ENCODE measurements at places on chromosomes 6 and 20.

GRCh38 chr6:84536885-84537638 lies 227.3 kb downstream of the TBX18 start:
- DNase-seq, result no peak

DNA sequence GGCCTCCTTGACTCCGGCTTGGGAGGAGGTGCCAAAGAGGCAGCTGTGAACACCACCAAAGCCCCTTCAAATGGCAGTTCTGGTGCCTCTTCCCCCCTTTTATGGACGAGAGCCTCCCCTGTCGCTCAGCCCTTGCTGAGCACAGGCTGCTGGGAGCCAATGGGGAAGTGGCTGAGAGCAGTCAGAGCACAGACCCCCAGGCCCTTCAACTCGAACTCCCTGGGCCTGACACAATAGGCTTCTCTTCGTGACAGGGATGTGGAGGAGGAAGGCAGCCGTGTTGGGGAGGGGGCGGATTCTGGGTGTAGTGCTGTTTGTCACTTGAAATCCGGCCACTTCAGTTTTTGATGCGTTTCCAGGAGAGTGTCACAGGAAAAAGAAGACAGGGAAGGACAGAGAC lies at the start of gene PDYN:
TSS of gene PDYN (minus strand) at position 73 of the 400 bp plus-strand sequence. CDS start 10,974 bp downstream, outside the sequence.
- DNase-seq, result no peak

GRCh38 chr6:45454008-45454911 lies 76.5 kb upstream of the SUPT3H start:
- DNase-seq, result no peak

DNA sequence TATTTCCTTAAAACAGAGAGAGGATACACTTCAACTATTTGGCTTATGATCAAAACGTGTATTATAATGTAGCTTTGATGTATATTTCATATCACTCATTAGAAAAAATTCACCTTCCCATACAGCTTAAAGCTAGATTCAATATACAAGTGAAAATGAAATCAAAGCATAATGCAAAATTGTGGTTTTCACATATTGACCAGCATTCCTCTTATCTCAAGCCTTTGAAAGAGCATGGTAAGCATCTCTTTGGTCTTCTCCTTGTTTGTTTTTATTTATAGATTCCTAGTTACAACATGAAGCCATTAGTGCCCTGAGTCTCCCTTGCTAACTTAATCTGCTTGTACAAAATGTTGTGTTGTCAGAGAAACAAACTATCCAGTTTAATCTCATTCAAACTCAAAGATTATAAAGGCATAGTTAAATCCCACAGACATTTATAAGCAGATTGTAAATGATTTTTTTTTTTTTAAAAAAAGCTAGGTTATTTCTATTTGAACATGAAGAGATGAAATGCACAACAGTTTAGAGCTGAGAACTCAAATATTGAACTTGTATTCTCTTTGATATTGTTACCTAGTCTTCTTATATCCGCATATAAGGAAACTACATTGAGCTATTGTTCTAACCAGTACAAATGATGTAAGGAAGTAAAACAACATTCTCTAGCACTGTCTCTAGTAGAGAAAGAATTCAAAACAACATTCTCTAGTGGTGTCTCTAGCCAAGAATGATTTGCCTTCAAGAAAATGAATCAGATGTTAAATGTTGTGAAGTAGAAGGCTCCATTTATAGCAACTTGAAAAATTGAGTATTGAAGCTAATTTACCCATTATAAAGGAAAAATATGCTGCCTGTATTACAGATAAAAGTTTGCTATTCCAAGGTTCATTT lies 31.2 kb upstream of the SMIM28 start:
- no peak for DNase-seq

- DNase-seq, result no peak
These were observed 320.1 kb downstream of the ESR1 start for GRCh38 chr6:152127432-152128165.

DNA sequence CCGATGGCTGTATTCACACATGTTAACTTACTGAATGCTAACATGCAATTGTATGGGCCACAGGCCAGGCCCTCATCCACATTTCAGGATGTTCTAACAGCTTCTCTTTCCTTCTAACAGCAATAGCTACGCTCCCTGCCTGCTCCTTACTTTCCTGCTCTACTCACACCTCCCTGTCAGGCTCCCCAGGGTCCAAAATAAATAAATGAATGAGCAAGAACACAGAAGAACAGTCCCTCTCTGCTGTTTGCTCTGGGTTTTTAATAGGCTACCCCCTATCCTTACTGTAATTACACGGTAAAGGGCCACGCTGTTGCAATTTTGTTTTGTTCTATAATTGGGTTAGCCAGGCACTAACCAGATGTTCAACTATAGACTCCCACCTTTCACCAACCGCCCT lies 135.6 kb downstream of the GMDS start:
- DNase-seq, result no peak

- no peak for DNase-seq
These were observed 56.5 kb upstream of the CCN2 start for GRCh38 chr6:132007474-132008190.

GRCh38 chr20:13212750-13213149 lies 8.3 kb upstream of the ISM1 start:
- no peak for DNase-seq

DNA sequence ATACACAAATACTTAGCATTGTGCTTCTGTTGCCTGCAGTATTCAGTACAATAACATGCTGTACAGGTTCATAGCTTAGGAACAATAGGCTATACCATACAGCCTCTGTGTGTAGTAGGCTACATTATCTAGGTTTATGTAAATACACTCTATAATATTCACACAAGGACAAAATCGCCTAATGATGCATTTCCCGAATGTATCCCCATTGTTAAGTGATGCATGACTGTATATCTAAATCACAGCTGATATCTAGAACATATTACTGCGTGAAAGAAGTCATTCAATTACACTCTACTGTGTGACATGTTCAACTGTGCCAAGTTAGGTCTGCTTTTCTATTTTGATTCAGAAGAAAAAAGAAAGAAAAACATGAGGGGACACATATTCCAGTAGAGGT lies 633.5 kb downstream of the RFPL4B start:
- no peak for DNase-seq

DNA sequence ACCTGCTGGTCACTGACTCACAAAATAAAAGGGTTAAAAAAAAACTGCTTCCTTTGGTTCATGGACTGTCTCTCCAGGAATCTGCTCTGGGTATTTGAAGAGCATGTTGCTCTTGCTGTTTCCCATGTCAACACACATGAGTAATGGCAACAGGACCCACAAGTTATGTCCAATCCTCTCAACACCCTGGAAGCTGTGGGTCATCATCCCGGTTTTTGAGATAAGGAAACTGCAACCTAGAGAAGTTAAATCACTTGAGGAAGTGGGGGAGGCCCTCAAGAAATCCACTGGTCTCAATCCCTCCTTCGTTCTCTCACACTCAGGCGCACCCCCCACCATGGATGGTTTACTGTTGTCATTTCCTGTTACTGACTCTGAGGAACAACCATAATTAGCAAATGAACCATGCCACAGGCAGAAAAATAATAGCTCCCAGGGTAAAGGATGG lies 12.4 kb downstream of the MAP1LC3A start:
- DNase-seq, result no peak

DNA sequence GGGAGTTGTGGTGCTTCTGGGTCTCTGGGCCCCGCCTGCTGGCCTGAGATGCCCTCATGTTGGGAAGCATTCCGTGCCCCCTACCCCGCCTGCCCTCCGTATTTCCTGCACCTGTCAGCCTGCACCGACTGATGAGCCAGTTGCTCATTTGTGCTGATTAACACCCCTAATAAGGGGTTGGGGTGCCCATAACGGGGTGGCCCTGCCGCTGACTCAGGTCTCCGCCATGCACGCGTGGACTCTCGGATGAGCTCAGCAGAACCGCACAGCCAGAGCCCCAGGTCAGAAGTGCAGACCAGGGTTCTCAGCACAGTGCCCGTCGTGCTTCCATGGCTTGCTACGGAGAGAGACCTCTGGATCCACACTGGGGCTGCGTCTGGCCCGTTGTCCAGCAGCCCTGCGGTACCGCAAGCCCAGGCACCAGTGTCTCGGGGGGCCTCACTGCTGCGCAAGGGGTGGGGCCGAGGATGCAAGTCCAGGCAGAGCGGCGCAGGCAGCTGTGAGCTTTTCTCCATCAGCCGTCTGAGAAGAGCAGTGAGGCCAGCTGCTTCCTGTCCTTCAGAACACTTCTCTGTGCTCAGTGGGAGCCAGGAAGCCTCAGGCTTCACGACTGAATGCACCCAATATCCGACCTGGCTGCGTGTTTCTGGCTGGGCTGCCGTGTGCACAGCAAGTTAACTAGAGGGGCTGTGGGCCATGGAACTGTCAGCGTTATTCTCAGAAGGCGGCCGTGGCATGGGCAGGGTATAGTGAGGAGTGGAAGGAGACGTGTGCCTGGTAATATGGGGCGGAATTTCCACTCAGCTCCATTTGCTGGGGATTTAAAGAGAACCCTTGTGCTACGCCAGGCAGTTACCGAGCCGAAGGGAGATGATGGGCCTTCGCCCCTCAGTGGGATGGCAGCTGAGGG lies 18.6 kb downstream of the MTG2 start:
- no peak for DNase-seq

DNA sequence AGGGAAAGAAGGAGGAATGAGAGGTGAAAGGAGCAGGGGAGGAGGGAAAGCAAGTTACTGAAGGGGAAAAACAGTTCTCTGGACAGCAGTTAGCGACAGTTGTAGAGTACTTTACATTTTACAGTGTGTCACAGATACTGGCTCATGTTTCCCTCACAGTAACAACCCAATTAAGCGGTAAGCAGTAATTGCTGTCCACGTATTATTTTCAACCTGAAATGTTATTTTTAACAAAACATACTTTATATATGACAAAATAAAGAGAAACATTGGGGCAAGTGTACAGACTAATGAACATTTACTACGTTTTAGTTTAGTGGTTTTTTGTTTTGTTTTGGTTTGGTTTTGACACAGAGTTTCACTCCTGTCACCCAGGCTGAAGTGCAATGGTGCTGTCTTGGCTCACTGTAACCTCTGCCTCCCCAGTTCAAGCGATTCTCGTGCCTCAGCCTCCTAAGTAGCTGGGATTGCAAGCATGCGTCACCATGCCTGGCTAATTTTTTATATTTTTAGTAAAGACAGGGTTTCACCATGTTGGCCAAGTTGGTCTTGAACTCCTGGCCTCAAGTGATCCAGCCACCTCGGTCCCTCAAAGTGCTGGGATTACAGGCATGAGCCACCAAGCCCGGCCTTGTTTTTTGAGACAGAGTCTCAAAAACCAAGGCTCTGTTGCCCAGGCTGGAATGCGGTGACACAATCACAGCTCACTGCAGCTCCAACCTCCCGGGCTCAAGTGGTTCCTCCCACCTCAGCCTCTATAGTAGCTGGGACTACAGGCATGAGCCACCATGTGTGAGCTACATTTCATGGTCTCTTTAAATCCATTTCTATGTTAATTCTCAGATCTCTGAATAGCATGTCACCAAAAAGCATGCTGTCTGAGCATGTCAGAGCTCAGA lies 22.6 kb upstream of the BTN3A2 start:
- DNase-seq, result no peak

- DNase-seq, result no peak
These were observed 468.0 kb downstream of the UTRN start for GRCh38 chr6:144753023-144753705.

GRCh38 chr6:136737374-136737844 lies 54.9 kb downstream of the MAP3K5 start:
- DNase-seq, result no peak

DNA sequence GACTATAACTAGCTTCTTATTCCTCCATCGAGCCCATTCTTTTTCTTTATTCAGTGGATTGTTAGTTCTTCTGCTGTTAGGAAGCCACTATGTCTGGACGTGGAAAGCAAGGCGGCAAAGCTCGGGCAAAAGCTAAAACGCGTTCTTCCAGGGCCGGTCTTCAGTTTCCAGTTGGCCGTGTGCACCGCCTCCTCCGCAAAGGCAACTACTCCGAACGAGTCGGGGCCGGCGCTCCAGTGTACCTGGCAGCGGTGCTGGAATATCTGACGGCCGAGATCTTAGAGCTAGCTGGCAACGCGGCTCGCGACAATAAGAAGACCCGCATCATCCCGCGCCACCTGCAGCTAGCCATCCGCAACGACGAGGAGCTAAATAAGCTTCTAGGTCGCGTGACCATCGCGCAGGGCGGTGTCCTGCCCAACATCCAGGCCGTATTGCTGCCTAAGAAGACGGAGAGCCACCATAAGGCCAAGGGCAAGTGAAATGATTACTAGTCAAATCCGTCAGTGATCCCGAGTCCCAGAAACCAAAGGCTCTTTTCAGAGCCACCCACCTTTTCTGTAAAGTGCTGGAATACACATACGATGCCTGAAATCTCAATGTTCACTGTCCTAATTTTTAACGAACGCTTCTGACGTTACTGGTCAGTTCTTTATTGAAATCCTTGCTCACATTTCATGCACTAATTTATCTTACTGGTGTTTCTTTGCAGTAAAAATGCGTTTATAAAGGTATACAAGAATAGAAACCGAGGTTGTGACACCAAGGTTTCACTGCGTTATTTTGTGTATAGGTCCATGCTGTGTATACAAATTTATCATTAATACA lies 129.9 kb downstream of the HFE start:
- DNase-seq, result peak; percentile 57

DNA sequence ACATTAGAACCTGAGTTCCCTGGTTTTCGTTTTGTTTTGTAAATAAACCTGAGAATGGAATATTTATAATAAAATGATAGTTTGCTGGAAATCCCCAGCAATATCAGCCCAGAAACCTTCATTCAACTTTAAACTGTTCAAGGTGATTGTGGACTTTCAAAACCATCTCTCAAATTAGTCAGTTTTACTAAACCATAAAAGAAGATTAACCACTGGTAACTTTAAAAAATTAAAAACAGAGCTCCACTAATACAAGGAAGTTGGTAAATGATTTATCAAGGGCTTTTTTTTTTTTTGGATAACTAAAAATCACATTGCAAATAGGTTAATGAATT lies 10.0 kb downstream of the MBOAT1 start:
- DNase-seq, result no peak

GRCh38 chr6:118660218-118660569 lies 8.8 kb upstream of the CEP85L start:
- DNase-seq, result peak; percentile 55

DNA sequence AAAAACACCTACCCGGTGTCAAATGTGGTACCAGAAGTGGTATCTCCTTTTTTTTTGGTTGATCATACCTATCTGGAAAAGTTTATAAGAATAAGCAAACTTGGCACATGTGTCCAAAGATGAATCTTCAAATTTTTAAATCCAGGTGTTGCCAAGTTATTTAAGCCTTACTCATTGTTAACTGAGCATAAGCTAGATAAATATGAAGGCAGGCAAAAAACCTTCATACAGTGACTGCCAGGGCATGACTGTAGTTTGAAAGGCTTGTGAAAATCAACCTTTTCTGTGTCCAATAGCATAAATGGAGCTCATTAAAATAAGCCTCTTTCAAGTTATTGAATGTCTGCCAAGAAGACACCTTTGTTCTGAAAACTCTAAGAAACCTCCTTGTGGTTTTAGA lies 699.2 kb downstream of the DOK5 start:
- DNase-seq, result no peak

- peak; percentile 4 for DNase-seq
These were observed 148.8 kb downstream of the RPS12 start for GRCh38 chr6:132962936-132963868.

DNA sequence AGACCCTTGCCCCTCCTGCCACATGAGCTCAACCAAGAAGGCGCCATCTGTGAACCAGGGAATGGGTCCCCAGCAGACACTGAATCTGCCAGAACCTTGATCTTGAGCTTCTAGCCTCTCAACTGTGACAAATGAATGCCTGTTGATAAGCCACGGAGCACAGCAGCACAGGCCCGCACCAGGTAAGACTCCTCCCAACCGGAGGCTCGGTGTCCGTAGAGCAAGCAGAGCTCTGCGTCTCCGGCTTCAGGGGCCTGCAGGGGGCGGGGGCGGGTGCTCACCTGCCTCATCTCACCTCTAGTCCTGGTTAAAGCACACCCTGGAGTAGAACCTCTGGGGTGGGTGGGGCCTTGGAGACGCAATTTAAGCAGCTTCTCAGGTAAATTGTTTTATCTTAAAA lies 122.7 kb downstream of the SMOC2 start:
- no peak for DNase-seq
